ENCODE measurements at places on chromosomes 4 and X. TPM values are rescaled to one million over a fixed set of nuclear protein-coding genes. Genes with fewer than 3 reads are reported as not detected.

The CXXC4 gene
- total RNA-seq = 1.9 TPM

The PABPC5 gene
- total RNA-seq = 1.6 TPM

The NR3C2 gene
- total RNA-seq = 31.4 TPM

The NLGN4X gene
- total RNA-seq = 4.8 TPM

The FGF13 gene
- total RNA-seq = 4.0 TPM

The SPATA18 gene
- 24.7 TPM for total RNA-seq

The KCNIP4 gene
- total RNA-seq = not detected

The BMP15 gene
- not detected for total RNA-seq

The EREG gene
- 1.1 TPM for total RNA-seq

The MEPE gene
- not detected for total RNA-seq

The RTL3 gene
- total RNA-seq = not detected

The NR0B1 gene
- total RNA-seq = not detected

The IL9R gene
- 1.2 TPM for total RNA-seq

The GAGE12E gene
- not detected for total RNA-seq

The CHRDL1 gene
- 60.6 TPM for total RNA-seq

The GAGE1 gene
- not detected for total RNA-seq

The CXCL9 gene
- 1.3 TPM for total RNA-seq

The SPIN2A gene
- 0.74 TPM for total RNA-seq

The ARMCX1 gene
- 18.8 TPM for total RNA-seq

Measured in lower lobe of right lung (tissue), 2 donors.